ENCODE measurements at places on chromosomes 12 and 14. TPM values are rescaled to one million over a fixed set of nuclear protein-coding genes. Genes with fewer than 3 reads are reported as not detected.

GRCh38 chr12:31031951-31032335, 41.7 kb upstream of the DDX11 start:
- no peak overlapping the region for H3K4me3 ChIP-seq
- H3K27me3 ChIP-seq: peaks cover 23% of the 10 kb centered on the region
- H3K4me1 ChIP-seq: no peaks in the 10 kb centered on the region
- no peaks in the 10 kb centered on the region for H3K36me3 ChIP-seq
- DNase-seq: no peak

GRCh38 chr14:51774209-51774608, 86.2 kb upstream of the GNG2 start:
- H3K36me3 ChIP-seq: no peaks in the 10 kb centered on the region
- no peak for DNase-seq
- H3K27ac ChIP-seq: no peak overlapping the region
- no peaks in the 10 kb centered on the region for H3K27me3 ChIP-seq

- H3K36me3 ChIP-seq: no peaks in the 10 kb centered on the region
- no peak for DNase-seq
- H3K27me3 ChIP-seq: no peaks in the 10 kb centered on the region
- no peaks in the 10 kb centered on the region for H3K4me1 ChIP-seq
- H3K27ac ChIP-seq: no peak overlapping the region
These were observed 58.3 kb downstream of the TESPA1 start for GRCh38 chr12:54926246-54926645.

GRCh38 chr14:69344171-69344570, 53.9 kb downstream of the ERH start:
- no peaks in the 10 kb centered on the region for H3K36me3 ChIP-seq
- H3K4me1 ChIP-seq: no peaks in the 10 kb centered on the region
- H3K27ac ChIP-seq: no peak overlapping the region

The TAS2R19 gene
- 1.2 TPM for total RNA-seq

DNA sequence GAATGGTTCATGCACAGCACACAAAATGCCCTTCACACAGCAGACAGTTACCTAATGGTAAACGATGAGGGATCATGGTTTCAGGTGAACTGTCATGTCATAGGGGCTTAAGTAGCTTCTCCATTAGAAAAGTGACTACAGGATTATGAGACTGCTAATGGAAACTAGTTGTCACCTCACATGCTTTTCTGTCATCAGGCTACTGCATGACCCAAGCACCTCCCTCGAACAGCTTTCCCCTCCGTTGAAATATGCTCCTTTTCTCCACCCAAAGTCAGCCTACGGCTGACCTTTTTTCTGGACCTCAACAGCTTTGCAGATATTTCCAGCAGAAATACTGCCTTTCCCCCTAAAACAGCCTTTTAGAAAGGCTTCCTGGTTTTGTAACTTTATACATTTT, 467.3 kb downstream of the EGLN3 start:
- H3K27ac ChIP-seq: peak overlapping the region; percentile 45
- H3K27me3 ChIP-seq: no peaks in the 10 kb centered on the region
- no peak overlapping the region for H3K4me3 ChIP-seq

The KRT77 gene
- not detected for total RNA-seq

The PSMD9 gene
- 71.7 TPM for total RNA-seq

GRCh38 chr12:42472376-42472775, 117.2 kb downstream of the PRICKLE1 start:
- no peaks in the 10 kb centered on the region for H3K36me3 ChIP-seq
- no peak for DNase-seq
- H3K4me1 ChIP-seq: no peaks in the 10 kb centered on the region
- H3K4me3 ChIP-seq: no peak overlapping the region

- no peaks in the 10 kb centered on the region for H3K27me3 ChIP-seq
- H3K4me1 ChIP-seq: no peaks in the 10 kb centered on the region
- no peak overlapping the region for H3K27ac ChIP-seq
- no peak overlapping the region for H3K4me3 ChIP-seq
- H3K36me3 ChIP-seq: no peaks in the 10 kb centered on the region
These were observed 207.6 kb upstream of the PDZRN4 start for GRCh38 chr12:40980427-40980961.

DNA sequence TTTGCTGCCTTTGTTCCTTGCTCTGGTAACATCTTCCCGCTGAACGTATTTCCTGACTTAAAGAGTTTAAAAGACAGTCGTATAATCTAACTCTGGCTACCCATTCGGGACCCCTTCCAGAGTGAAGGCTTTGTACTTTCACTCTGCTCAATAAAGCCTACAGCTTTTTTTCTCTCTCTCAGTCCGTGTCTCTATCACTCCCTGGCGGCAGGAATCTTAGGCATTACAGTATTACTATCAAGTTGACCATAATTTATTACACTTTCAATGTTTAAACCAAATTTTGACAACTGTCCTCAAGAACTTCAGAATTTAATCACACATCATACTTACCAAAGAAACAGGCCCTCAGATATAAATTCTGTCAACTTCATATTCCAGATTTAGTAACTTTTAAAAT, 967.9 kb downstream of the FSCB start:
- H3K4me3 ChIP-seq: no peak overlapping the region
- no peaks in the 10 kb centered on the region for H3K36me3 ChIP-seq
- no peak overlapping the region for H3K27ac ChIP-seq
- no peak for DNase-seq
- no peaks in the 10 kb centered on the region for H3K27me3 ChIP-seq
- H3K4me1 ChIP-seq: no peaks in the 10 kb centered on the region

DNA sequence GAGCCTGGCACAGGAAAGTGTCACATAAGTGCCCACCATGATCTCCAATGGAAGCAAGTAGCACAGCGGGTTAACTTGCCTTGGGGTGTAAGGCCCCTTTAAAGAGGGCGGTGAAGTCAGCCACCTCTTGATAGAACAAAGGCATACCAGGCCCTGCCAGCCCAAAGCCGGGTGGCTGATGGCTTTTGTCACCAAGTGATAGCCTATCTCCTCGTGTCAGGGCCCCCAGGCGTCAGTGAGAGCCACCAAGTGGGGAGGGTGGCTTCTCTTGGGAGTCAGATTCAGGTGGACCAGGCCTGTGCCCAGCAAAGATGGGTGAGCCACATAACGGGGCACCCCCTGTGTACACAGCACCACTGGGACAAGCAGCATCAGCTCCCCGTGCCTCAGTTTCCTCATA, 8.3 kb upstream of the MYL2 start:
- no peaks in the 10 kb centered on the region for H3K36me3 ChIP-seq
- H3K4me1 ChIP-seq: no peaks in the 10 kb centered on the region
- peaks cover 43% of the 10 kb centered on the region for H3K27me3 ChIP-seq
- H3K4me3 ChIP-seq: no peak overlapping the region
- H3K27ac ChIP-seq: no peak overlapping the region

- H3K36me3 ChIP-seq: no peaks in the 10 kb centered on the region
- H3K27me3 ChIP-seq: no peaks in the 10 kb centered on the region
- no peak overlapping the region for H3K4me3 ChIP-seq
- H3K27ac ChIP-seq: no peak overlapping the region
- no peaks in the 10 kb centered on the region for H3K4me1 ChIP-seq
These were observed 64.3 kb downstream of the ANKS1B start for GRCh38 chr12:99920353-99920960.

- H3K27me3 ChIP-seq: no peaks in the 10 kb centered on the region
- peak overlapping the region; percentile 98 for H3K27ac ChIP-seq
- peaks cover 22% of the 10 kb centered on the region for H3K4me1 ChIP-seq
- H3K36me3 ChIP-seq: peaks cover 54% of the 10 kb centered on the region
- DNase-seq: no peak
- H3K4me3 ChIP-seq: peak overlapping the region; percentile 64
These were observed 1.3 kb downstream of the CS start for GRCh38 chr12:56298828-56299227.

DNA sequence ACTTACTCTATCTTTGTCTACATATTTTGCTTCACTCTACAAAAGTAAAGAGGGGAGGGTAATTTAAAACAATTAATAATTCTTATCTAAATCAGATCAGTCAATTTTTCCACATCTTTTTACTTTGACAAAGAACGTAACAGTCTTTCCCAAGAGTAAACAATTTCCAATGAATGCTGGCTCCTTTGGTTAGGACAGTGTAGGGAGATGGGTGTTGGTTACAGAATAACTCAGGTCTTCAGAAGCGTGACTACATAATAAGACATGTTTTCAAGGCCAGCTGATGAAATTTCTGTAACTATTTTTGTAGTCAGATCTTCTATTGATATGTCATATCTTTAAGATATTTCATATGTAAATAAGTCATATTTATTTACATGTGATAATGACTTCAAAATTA, 183.0 kb upstream of the CAND1 start:
- H3K4me3 ChIP-seq: no peak overlapping the region
- no peak overlapping the region for H3K27ac ChIP-seq
- H3K36me3 ChIP-seq: no peaks in the 10 kb centered on the region
- DNase-seq: no peak
- H3K27me3 ChIP-seq: no peaks in the 10 kb centered on the region

The IRAK3 gene
- total RNA-seq: not detected

DNA sequence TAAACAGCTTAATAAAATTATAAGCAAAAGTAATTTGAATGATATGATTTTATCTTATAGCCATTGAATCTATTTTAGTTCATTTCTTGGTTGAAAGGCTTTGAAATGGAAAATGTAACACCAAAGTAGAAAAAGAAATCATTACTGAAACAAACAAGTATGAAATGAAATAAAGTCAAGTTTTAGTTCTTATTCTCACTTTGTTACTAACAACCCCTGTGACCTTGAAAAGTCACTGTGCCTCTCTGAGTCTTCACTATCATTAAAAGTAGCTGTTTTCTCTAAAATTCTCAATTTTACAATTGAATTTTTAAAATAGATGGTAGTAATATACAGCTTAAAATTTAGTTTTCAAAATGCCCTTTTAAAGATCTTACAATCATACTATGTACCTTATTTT, 32.4 kb upstream of the SLC17A8 start:
- H3K36me3 ChIP-seq: peaks cover 53% of the 10 kb centered on the region
- no peaks in the 10 kb centered on the region for H3K4me1 ChIP-seq
- no peak for DNase-seq
- no peak overlapping the region for H3K27ac ChIP-seq
- H3K4me3 ChIP-seq: no peak overlapping the region
- no peaks in the 10 kb centered on the region for H3K27me3 ChIP-seq

The SCN8A gene
- total RNA-seq: 0.29 TPM

GRCh38 chr12:74401966-74402365, 135.7 kb upstream of the ATXN7L3B start:
- no peak for DNase-seq
- H3K27ac ChIP-seq: no peak overlapping the region
- no peaks in the 10 kb centered on the region for H3K27me3 ChIP-seq

GRCh38 chr14:105205673-105206208, 24.6 kb upstream of the NUDT14 start:
- DNase-seq: no peak
- no peaks in the 10 kb centered on the region for H3K36me3 ChIP-seq
- no peaks in the 10 kb centered on the region for H3K27me3 ChIP-seq
- H3K27ac ChIP-seq: no peak overlapping the region

The ESYT1 gene
- 251 TPM for total RNA-seq

GRCh38 chr14:76235628-76236027, 83.9 kb downstream of the GPATCH2L start:
- DNase-seq: no peak
- H3K4me1 ChIP-seq: no peaks in the 10 kb centered on the region
- H3K27ac ChIP-seq: no peak overlapping the region
- H3K36me3 ChIP-seq: no peaks in the 10 kb centered on the region

- H3K27me3 ChIP-seq: no peaks in the 10 kb centered on the region
- H3K4me1 ChIP-seq: no peaks in the 10 kb centered on the region
- no peak for DNase-seq
These were observed 167.1 kb upstream of the OR4E1 start for GRCh38 chr14:21840765-21841164.

GRCh38 chr12:53044896-53045695, 4.8 kb upstream of the TNS2 start:
- no peak overlapping the region for H3K4me3 ChIP-seq
- H3K27ac ChIP-seq: no peak overlapping the region
- DNase-seq: no peak
- peaks cover 51% of the 10 kb centered on the region for H3K4me1 ChIP-seq
- peaks cover 15% of the 10 kb centered on the region for H3K36me3 ChIP-seq

Measured in K562 (cell line).